ENCODE measurements at places on chromosomes 11 and 22.

- no peak for DNase-seq
These were observed 2.9 kb upstream of the APOA1 start for GRCh38 chr11:116840224-116840745.

- DNase-seq, result no peak
These were observed 129.5 kb downstream of the MICAL2 start for GRCh38 chr11:12239804-12240371.

DNA sequence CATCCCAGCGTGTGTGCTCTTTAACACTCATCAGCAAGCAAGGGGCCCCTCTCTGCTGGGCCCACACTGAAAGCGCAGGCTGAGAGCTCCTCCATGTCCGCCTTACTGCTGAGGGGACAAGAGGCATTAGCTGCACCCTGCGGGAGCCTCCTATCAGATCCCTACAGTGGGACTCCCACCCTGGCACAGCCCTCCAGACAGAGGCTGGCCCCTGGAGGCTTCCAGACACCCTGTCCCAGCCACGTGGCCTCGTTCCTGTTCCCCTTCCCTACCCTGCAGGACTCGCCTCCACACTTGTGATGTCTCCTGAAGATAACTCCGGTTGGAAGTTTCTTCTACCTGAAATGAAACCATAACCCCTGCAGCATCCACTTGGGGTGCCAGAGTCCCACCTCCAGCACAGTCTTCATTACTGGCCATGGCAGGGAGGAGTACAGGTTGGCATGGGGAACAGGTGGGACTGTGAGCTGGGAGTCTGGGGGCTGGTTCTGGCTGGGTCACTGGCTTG is 5.0 kb upstream of the SH3BP1 start:
- no peak for DNase-seq

- DNase-seq, result no peak
These were observed 620.5 kb downstream of the METTL15 start for GRCh38 chr11:28728666-28729065.

GRCh38 chr11:125933030-125933813 is 12.6 kb upstream of the VSIG10L2 start:
- no peak for DNase-seq

DNA sequence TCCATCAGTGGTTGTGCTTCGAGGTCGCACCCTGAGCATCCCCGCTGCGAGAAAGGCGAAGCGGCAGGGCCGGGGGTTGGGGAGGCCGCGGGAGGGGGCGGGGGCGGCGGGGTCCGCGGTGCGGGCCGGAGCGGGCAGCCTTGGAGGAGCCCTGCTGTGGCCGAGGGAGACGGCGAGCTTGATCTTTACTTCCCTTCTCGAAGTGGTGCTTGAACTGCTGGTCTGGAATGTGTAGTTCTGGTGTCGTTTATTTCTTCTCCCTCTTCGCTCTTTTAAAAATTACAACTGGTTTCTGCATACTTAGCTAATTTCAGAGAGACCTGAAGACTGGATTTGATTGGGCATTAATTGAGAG is 1.1 kb downstream of the APLP2 start:
- DNase-seq, result no peak

GRCh38 chr22:37953062-37953436 is 352 bp downstream of the C22orf23 start:
- no peak for DNase-seq

- DNase-seq, result no peak
These were observed 725.3 kb upstream of the CCDC179 start for GRCh38 chr11:23585416-23586104.

DNA sequence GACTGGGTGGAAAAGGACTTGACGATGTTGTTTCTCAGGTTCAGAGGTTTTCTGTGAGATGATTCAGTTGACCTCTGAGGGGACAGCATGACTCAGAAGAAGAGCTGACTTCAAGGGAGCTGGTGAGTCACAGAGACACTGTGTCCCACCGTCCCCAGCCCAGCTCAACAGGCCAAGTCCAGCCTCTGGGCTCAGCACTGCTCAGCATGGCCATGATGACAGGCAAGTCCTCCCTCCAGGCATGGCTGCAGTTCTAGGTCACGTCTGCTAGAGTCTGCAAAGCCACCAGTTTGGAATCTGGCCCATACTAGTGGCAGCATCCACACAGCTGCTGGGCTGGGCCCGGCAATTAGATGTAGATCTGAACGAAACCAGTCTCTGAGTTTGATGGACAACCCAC is 12.9 kb downstream of the TRIM29 start:
- no peak for DNase-seq

DNA sequence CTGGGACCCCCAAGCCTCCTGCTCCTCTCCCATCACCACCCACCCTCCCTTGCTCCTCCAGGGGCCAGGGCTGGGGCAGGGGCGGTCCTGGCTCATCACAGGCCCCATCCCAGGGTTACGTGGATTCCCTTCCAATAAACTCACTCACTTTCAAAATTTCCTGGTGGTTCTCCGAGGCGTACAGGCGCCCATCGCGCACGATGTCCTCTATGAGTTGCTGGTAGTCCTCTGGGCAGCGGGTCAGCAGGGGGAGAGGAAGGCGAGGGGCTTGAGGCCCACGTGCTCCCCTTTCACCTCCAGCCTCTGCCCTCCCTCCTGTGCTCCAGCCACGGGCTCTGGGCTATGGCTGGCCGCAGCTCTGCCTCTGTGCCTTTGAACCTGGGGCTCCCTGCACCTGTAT is 20.5 kb upstream of the TTLL12 start:
- DNase-seq, result no peak

- no peak for DNase-seq
These were observed 9.9 kb downstream of the LINC01488 start for GRCh38 chr11:69491071-69492031.

- DNase-seq, result no peak
These were observed 191.0 kb downstream of the BRD1 start for GRCh38 chr22:49636649-49637048.

- no peak for DNase-seq
These were observed 35.8 kb downstream of the NRXN2 start for GRCh38 chr11:64687204-64687603.

GRCh38 chr22:41927813-41928212 is 1.2 kb upstream of the TNFRSF13C start:
- DNase-seq, result no peak

DNA sequence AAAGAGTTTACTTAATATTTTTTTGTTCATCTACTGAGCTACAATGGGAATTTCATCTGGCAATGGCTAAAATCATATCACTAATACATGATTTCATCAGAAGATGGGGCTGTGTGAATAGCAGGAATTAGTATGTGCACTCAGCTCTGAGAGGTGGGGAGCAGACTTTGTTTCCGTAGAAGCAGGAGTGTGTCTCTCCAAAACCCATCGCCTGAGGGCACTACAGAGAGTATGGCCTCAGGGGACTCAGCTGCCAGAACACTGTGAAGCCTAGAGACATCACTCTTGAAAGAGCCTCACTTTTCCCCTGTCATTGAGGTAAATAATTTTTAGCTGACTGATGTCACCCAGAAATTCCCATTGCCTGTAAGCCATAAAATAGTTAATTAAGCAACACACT is 261.4 kb upstream of the ISX start:
- no peak for DNase-seq

DNA sequence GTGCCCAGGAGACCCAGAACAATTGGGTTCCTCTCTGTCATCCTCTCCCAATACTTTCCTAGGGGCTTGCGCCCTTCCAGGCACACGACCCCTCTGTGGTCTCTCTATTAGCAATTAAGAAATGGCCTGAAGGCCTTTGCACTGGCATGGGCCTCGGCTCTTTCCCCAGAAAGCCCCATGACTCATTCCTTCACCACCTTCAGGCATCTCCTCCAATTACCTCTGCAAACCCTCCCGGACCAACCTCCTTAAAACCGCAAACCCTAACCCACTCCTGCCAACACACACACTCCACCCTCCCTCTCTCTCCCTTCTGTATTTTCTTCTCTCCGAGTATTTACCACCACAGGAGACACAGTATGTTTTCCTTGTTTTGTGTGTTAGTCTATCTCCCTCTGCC is 36.7 kb downstream of the LARGE1 start:
- no peak for DNase-seq

DNA sequence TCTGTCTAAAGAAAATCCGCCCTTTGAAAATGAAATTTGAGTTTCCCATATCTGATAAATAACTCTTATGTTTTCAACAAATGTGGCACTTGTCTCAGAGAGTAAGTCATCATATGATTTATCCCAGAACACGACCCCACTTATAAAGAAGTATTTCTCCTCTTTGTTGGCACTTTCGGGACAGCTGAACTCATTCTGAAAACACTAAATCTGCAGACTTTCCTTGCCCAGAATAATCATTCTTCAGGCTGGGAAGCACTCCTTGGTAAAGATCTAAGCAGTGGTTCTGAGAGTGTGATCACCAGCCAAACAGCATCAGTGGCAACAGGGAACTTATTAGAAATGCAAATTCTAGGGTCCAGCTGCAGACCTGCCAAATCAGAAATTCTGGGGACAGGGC is 532.2 kb upstream of the API5 start:
- DNase-seq, result no peak

GRCh38 chr11:133552938-133553337 is 20.6 kb upstream of the OPCML start:
- DNase-seq, result no peak

DNA sequence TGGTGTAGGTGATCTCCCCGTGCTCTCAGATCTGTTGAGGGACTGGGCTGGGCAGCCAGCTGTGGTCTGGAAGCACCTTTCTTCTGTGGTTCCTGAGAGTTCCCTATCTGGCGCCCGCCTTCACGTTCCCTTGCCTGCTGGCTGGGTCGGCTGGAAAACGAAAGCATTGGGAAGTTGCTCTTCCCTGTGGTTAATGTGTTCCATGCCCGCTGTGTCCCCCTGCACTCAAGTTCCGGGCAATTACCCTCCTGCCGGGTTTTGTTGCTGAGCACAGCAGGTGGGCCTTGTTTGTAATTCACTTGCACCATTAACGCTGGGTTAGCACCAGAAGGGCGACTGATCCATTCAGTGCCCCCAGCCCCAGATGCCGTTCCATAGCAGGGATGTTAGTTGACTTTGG is 134.1 kb downstream of the GRIK4 start:
- no peak for DNase-seq

DNA sequence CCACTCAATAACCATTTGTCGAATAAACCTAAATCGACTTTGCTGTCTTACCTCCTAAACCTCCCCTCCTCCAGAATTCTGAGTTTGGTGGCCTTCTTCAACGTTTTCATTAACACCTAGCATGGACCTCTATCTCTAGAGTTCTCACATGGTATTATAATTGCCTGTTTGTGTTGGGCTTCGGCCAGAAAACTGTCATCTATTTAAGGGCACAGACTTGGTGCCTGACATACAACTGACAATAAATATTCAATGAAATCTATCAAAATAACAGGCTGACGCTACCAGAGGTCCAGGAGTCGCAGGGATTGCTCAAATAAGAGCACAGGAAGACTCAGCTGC is 687 bp downstream of the ALKBH8 start:
- no peak for DNase-seq

DNA sequence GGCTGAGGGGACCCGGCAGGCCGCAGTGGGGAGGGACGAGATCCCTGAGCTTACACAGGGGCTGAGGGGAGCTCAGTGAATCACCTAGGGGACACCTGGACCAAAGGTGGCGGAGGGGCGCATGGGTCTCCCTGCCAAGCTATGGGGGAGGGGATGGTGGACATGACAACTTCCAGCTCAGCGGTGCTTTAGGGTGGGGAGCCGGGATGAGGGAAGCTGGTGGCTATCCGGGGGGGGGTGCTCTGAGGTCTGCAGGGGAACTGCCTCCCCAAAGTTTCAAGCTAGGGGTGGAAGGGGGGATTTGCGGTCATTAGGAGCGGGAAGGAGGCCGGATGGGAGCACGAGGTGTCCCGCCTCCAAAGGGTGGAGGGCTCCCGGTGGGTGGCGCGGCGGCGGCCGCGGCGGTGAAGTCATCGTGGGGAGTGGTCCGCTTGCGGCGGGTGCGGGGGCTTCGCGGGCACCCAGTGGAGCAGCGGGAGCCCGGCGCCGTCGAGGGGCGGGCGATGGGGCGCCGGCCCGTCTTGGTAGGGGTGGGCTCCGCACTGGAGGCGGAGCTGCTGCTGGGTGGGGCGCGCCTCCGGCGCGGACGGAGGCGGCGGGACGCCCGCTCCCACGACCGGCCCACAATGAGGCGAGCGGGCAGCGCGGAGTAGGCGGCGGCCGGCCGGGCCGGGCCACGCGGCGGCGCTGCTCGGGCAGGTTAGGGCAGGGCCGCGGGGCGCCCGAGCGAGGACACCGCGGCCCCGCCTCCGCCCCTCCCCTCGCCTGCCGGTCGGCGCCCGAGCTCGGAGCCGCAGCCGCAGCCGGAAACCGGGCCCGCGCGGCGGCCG is at the start of gene MICALL1:
TSS of gene MICALL1 (plus strand) at position 764 of the 830 bp plus-strand sequence. CDS start 126 bp downstream, outside the sequence.
- DNase-seq, result peak; percentile 21

- no peak for DNase-seq
These were observed 174.1 kb downstream of the INSC start for GRCh38 chr11:15288863-15289262.

- DNase-seq, result no peak
These were observed 29.2 kb upstream of the CBX6 start for GRCh38 chr22:38901111-38901641.

- no peak for DNase-seq
These were observed 137.8 kb upstream of the BDNF start for GRCh38 chr11:27837895-27838563.

DNA sequence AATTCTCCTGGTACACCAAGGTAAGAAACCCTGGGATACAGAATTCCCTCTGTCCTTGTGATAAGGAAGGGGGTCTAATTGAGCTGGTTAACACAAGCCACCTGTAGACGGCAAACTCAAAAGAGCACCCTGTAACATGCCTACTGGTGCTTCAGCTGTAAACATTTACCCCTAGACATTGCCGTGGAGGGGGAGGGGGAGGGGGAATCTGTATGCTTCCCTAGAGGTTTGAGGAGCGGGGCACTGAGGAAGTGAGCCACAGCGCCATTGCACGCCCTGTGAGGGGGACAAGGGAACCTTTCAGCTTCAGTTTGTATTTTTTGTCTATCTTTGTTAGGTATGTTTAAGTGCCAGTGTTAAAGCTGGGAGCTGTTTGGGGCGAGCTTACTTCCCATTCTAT is 99.8 kb downstream of the AASDHPPT start:
- no peak for DNase-seq

GRCh38 chr11:135002236-135002635 is 590.2 kb upstream of the B3GAT1 start:
- no peak for DNase-seq

- peak; percentile 38 for DNase-seq
These were observed 4.0 kb upstream of the RCOR2 start for GRCh38 chr11:63920939-63921417.

GRCh38 chr11:32316232-32316631 is 119.1 kb downstream of the WT1 start:
- DNase-seq, result no peak

DNA sequence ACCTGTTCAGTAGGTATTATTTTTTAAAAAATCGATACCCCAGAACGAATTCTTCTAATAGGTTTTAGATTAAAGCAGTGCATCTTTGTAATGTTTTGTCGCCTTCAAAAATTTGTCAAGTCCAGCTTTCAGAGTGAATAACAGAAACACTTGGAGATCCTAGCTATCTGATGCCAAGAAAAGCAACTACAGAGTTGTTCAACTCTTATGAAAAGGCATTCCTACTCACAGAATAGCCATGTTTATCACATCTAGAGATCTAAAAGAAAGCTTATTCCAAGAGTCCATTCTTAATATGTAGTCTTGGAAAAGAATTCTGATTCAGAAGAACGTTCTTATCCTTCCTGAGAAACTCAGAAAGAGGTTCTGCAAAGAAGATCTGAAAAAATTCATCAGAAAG is 268.5 kb downstream of the TTC28 start:
- no peak for DNase-seq

- DNase-seq, result no peak
These were observed 22.9 kb upstream of the ABTB2 start for GRCh38 chr11:34380696-34381095.

- no peak for DNase-seq
These were observed 28.5 kb downstream of the CELF1 start for GRCh38 chr11:47524291-47524874.

- DNase-seq, result no peak
These were observed 11.7 kb upstream of the ASPHD2 start for GRCh38 chr22:26417406-26417805.

Data from stimulated activated CD8-positive, alpha-beta memory T cell treated with anti-CD3 and anti-CD28 coated beads, Interleukin-7, amount 100 ng/mL, for 48 hours (primary cell).